Suppressor macrophage (primary cell): ENCODE measurements at places on chromosomes 12 and 14.

GRCh38 chr12:82883394-82884355 lies 197.0 kb downstream of the TMTC2 start:
- DNase-seq = peak; percentile 21

GRCh38 chr12:6370576-6370935 lies 4.8 kb downstream of the SCNN1A start:
- DNase-seq = no peak

DNA sequence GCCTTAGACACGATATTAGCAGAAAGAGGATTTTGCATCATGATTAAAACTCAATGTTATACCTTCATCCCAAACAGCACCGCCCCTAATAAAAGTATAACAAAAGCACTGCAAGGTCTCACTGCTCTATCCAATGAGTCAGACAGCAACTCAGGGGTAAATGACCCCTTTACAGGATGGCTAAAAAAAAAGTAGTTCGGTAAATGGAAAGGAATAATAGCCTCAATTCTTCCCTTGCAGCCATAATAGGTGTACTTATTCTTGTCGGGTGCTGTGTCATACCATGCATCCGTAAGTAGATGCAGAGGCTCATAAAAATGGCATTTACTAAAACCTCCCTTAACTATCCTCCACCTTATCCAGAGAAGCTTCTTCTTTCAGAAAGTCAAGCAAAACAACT lies 53.9 kb upstream of the AP4S1 start:
- no peak for DNase-seq

DNA sequence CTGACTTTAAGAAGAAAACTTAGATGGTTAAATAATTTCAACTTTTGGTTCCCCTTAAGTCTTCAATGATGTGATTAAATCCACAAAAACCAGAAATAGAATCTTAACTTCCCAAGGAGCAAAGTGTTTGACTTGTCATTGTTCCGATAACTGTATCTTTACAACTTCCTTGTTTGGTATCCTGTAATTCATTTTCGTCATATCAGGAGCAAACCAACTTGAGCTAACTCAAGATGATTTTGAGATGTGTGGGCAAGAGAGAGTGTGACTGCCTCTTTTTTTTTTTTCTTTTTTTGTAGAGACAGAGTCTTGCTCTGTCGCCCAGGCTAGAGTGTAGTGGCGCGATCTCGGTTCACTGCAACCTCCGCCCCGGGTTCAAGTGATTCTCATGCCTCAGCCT lies 25.3 kb downstream of the DRAM1 start:
- DNase-seq = peak; percentile 36

DNA sequence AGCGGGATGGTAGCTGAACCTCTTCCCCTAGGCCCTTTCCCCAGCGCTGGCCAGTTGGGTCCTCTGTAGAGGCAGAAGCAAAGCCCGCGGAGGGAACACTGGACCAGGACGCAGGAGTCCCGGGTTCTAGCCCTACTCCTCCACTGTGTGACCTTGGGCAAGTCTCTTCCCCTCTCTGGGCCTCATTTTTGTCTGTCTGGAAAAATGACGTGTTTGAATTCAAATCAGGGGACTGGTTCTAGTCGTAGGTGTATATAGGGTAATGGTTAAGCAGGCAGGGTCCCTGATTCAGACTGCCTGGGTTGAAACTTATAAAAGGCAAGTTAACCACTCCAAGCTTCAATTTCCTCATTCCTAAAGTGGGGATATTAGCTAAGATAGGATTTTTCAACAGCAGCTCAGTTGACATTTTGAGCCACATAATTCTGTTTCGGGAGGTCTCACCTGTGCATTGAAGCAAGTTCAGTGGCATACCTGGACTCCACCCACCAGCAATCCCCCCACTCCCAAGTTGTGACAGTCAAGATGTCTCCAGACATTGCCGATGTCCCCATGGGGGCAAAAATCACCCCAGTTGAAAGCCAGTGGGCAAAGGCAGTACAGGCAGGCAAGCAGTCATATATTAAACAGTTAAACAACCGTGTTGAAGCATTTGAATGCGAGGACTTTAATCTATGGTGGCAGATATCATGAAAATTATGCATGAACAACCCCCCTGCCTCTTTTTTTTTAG lies 899 bp downstream of the TPCN1 start:
- DNase-seq = no peak

- DNase-seq = no peak
Measured at GRCh38 chr12:118053071-118053985, 7.7 kb downstream of the WSB2 start.

DNA sequence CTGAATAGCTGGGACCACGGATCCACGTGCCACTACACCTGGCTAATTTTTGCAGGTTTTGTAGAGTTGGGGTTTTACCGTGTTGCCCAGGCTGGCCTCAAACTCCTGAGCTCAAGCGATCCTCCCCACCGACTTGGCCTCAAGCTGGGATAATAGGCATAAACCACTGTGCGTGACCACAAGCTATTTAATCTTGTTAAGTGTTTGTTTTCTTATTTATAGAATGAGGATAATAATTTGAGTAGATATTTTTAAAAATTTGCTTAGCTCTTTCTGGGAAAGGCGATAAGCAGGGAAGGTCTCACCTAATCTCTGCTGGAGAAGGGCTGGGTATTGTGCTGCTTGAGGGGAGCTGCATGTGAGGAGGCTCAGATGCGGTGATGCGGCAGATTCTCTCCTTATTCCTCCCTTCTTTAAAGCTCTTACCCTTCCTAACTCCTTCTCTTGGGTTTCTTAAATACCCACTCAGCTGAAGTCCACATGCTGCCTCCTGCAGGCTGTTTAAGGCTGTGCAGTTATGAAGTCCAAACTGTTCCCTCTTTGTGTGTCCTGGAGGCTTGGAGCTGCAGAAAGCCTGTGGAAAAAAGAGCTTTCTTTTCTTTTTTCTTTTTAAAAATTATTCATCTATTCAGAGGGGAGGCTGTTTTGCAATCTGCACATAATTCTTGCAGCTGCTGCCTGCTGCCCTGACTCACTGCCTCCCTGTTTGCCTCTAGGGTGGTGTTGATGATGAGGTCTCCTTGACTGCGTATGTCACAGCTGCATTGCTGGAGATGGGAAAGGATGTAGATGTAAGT lies 37.9 kb downstream of the A2ML1 start:
- peak; percentile 81 for DNase-seq

DNA sequence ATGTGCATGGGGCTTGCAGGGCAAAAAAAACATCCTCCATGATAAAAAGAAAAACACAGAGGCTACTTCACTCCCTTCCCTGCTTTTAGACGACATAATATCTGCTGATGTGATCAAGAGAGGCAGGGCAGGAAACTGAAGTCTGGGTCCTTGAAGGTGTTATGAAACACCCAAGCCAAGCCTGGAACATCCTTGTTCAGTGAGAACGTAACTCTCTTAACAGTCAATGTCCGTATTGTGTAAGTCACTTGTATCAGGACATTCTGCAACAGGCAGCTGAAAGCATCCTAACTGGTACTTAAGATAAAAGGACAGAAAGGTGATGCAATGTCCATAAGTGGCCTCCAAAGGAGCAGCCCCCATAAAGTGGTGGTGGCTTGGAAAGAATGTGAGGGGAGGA lies 20.0 kb downstream of the KCNK10 start:
- peak; percentile 43 for DNase-seq

- no peak for DNase-seq
Measured at GRCh38 chr14:29493849-29494248, 433.8 kb downstream of the PRKD1 start.

DNA sequence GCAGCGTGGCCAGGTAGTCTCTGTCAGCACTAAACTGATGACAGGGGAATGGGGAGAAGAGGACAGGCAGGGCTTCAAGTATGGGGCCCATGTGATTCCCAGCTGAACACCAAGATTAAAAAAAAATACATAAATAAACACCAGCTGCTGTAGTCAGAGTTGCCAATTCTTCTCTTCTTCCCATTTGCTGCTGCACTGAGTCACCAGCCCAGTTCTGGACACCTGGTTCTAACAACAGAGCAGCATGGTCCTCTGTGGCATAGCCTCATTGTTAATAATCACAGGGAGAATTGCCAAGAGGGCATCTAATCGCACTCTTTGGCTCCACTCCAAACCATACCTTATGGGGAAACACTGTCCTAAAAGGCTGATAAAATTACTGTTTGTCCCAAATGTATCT lies 15.1 kb downstream of the PPM1H start:
- DNase-seq = no peak

DNA sequence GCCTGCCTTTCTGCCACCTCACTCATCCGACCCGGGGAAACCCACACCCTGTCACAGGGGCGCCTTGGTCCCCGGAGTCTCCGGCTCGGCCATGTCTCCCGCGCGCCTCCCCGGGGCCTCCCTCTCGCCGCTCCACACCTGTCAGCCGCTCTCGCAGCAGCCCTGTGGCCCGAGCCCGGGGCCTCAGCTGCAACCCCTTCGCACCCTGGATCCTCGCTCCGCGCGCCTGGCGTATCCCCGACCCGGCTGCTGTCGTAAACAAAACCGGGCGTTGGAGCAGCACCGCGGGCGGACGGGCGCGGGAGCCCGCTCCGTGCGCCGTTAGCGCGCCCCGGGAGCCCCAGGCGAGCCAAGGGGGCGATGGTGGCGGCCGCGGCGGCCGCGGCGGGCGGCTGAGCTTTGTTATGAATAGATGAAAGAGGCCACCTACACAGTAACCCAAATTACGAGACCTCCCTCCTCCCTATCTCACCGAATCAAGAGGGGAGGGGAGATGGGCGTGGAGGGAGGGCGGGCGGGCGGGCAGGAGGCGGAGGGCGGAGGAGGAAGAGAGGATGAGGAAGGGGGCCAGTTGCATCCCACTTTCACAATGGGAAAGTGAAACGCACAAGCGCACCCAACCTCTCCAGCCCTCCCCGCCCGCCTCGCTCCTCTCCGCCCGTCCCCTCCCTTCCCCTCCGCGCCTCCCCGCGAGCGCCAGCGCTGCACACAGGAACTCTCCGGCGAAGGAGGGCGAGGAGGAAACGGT lies at the start of gene PLXNC1:
TSS of gene PLXNC1 (plus strand) at position 587 of the 748 bp plus-strand sequence. CDS start 395 bp downstream, outside the sequence.
- DNase-seq = peak; percentile 90

- DNase-seq = no peak
Measured at GRCh38 chr14:64119500-64119899, 174.7 kb downstream of the ESR2 start.

- DNase-seq = no peak
Measured at GRCh38 chr14:46734286-46734685, 82.7 kb upstream of the RPL10L start.
